Subcutaneous adipose tissue (tissue), 4 donors: ENCODE measurements at places on chromosomes 16 and 17. TPM values are rescaled to one million over a fixed set of nuclear protein-coding genes. Genes with fewer than 3 reads are reported as not detected.

Gene TBC1D3G
- not detected for total RNA-seq

Gene DNAAF1
- not detected for total RNA-seq

Gene ZNF213
- total RNA-seq: 4.8 TPM

Gene FNDC8
- not detected for total RNA-seq

Gene PMFBP1
- 4.6 TPM for total RNA-seq

Gene ABCA8
- 99.3 TPM for total RNA-seq

Gene TMEM235
- total RNA-seq: not detected

Gene GAS2L2
- not detected for total RNA-seq

Gene ZNF207
- total RNA-seq: 161 TPM

Gene PITPNM3
- total RNA-seq: 0.82 TPM

Gene TSR1
- total RNA-seq: 31.9 TPM

Gene CDYL2
- total RNA-seq: 7.6 TPM

Gene GRIN2C
- 0.33 TPM for total RNA-seq

Gene RPGRIP1L
- total RNA-seq: 2.9 TPM

Gene MPP2
- 4.2 TPM for total RNA-seq

Gene SCNN1G
- 0.22 TPM for total RNA-seq

Gene CPHXL2
- total RNA-seq: not detected

Gene MXRA7
- 124 TPM for total RNA-seq
